ENCODE measurements at places on chromosomes 7 and 10.

DNA sequence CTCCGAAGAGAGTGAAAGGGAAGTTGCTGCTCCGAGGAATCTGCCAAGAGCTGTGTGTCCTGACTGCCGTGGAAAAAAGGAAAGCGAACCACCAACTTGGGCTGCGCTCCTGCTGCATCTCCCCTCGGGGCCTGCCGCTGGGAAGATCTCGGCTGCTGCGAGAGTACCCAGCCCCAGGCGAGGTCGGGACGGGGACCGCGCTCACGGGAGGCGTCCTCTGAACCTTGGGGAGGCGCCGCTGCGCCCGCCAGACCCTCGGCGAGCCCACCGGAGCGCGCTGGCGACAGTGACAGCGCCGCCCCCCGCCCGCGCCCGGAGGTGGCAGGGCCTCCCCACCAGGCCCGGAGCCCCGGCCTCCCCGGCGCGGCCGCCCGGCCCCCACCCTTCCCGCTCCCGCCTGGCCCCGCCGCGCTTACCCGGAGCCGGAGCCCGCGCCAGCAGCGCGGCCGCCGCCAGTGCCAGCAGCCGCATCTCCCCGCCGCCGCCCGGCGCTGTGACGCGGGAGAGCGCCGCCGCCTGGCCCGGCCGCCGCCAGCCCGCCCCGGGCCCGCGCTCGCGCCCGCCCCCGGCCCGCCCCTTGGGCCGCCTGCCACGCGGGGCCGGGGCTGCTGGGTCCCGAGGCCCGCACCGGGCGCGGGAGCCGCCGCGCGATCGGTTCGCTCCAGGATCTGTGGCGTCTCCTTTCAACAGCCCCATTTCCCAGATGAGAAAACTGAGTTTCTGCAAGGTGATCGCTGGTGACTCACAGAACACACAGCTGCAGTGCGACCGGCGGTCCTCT is at the start of gene VSTM4:
TSS of gene VSTM4 (minus strand) at position 508 of the 781 bp plus-strand sequence. CDS start at position 471, 37 bp downstream.
- no peak for DNase-seq

GRCh38 chr10:81594991-81595390 is 280.0 kb upstream of the NRG3 start:
- no peak for DNase-seq

GRCh38 chr7:138848056-138848980 is 50.3 kb upstream of the ATP6V0A4 start:
- DNase-seq = no peak

DNA sequence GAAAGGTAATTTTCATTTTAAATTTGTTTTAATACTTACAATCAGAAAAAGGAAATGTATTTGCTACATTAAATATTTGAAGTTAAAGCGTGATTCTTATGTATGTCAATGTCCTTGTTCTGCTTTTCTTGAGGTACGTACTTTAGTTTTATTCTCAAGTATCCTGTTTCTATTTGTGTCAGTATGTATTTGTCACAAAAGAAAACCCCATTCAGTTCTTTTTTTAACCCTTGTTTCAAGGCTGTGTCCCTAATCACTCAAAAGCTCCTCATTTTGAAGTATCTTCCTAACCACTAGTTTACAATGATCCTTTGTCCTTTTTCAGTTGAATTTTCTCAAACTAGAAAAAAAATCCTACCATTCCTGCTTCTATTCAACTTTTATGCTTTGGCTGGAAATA is 25.2 kb downstream of the NHLRC2 start:
- no peak for DNase-seq

DNA sequence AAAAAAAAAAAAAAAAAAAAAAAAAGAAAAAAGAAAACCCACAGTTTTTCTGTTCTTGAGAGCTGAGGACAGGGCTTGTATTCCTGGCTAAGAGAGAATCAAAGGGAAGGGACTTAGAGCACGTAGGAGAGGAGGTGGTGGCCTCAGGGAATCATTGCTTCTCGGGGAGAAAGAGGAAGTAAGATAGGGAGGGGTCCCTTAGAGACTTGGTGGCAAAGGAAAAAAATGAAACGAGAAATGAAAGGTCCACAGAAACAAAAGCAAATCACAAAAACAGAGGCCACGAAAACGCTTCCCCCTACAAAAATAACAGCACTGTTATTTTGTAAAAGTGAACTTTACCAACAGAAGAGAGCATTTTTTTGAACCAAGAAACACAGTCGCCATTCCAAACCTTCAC is 323.1 kb upstream of the GALNT17 start:
- DNase-seq = no peak

DNA sequence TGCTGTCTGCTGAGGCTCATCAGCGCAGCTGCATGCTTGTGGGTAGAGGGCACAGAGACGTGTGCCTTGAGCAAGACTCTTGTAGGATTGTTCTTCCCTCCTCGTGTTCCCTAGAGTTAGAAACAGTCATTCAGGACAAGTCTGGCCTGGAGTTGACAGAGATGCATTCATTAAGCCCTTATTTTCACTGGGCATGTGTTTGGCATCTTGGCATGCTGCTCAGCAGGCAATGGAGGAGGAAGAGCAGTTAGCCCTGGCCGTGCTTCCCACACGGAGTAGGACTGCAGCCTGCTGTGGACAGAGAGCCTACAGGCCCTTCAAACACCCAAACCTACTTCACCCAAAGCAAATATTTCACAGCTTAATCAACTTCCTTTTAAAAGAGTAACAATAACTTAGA is 73.0 kb upstream of the GJD4 start:
- no peak for DNase-seq

GRCh38 chr7:44971188-44971901 is 7.5 kb downstream of the MYO1G start:
- no peak for DNase-seq

GRCh38 chr10:129029051-129029450 is 438.0 kb upstream of the MGMT start:
- DNase-seq = no peak

- DNase-seq = peak; percentile 65
These were observed 535 bp downstream of the BTRC start for GRCh38 chr10:101354328-101355071.

DNA sequence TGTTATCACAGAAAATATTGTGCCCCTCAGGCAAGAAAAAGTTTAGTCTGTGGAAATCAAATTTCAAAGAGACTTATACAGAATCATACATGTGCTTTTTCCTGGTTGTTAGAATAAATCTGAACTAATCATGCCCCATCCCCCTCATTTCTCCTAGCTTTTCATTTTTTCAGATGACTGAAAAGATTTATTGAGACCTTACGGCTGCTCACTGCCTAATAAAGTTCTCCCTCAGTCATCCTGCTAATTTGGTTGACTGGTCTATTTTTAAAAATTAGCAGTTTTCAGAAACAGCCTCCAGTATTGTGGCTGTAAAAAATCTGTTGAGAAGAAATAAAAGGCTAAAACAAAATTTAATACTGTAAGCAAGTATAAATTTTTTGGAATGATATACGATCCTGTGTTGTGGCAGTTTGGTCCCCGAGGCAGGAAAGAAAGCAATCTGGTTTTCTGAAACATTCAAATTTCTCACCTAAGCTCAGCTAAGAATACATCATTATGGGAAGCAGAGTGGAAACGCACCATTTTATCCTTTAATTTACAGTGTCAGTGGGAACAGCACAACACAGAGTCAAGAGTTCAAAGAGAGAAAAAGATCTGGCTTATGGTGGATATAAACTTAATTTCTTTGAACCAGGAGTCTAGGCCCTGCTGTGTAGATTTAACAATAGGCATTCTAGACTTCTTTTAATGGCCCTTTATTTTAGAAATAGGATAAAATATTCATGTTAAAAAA is 144.4 kb downstream of the KCND2 start:
- no peak for DNase-seq

DNA sequence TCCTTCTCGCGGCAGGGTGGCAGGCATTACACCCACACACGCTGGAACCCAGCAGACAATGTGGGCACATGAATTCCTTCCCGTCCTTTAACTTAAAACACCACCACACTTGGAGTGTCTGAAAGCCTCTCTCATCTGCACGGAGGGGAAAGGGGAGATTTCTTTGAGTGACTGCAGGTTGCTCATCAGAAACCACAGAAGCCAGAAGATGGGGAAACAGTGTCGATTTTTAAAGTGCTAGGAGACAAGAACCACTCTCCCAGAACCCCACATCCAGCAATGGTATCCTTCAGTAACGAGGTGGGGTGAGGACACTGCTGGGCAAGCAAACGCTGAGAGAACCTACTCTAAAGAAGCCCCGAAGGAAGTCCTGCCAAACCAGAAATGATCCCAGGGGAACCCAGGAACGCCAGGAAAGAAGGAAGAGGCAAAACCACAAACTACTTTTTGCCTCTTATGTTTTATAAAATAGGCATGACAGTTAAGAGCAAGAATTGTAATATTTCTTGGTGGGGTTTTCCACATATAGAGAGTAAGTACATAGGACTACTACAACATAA is 254.3 kb downstream of the ELFN1 start:
- DNase-seq = no peak

DNA sequence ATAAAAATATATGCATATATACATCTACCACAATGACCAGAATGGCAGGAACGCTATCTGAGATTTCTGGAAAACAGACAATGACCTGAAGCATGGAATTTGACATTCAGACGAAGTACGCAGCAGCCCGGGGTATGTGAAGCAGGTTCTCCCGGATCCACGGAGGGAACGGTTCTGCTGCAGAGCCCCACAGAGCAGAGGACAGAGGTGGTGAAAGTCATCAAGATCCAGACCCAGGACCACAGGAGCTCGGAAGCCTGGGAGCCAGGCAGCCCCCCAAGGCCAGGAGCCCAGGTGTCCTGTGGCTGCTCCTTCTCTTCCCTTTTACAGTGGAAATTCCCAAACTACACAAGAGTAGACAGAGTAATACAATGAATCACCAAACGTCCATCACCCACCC is 42.1 kb upstream of the DNAAF5 start:
- DNase-seq = no peak

GRCh38 chr7:71543396-71543795 is 411.5 kb downstream of the GALNT17 start:
- DNase-seq = no peak

DNA sequence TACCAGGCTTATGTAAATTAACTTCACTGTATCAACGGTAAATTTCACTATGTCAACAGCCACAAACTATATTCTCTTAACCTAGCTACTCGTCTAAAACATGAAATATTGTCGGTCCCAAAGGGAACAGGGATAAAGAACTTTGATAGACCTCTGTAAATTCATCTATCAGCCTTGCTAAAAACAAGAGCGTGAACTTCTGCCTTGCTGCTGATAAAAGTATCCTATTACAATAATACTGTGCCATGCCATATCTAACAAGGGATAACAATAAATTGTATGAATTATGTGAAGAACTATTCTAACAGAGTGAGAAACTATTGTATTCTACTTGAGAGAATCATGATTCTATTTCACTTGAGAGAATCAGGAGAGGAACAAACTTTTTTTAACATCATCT is 117.2 kb downstream of the CNOT4 start:
- no peak for DNase-seq

DNA sequence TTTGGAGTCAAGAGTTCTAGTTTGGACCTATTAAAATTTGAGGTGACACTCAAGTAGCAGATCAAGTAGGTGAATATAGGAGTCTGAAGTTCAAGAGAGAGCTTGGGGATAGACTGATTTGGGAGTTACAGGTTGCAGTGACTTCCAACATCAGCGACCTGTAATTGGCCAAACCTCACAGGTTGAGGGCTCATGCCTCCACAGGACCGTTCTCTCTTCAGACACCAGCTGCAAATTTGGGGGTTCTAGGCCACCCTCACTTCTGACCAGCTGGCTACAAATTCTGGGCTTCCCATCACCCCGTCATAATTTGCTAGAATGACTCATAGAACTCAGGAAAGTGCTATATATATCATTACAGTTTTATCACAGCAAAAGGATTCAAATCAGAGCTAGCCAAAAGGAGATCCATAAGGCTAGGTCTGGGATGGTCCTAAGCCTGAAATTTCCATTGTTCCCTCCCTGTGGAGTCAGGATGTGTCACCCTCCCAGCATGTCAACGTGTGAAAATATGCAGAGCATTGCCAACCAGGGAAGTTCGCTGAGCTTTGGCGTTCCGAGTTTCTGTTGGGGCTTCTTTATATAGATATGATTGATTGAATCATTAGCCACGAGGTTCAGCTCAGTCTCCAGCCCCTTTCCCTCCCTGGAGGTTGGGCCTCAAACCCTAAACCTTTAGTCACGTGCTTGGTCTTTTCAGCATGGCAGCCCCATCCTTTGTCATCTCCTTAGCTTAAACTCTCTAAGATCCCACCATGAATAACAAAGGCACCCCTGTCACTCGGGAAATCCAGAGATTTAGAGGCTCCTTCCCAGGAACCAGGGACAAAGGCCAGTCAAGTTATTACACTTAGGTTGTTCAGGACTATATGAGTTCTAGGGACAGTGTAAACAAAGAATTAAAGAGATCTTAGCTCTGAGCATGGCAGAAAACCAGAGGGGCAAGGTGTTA is 20.7 kb upstream of the ZNF212 start:
- no peak for DNase-seq

DNA sequence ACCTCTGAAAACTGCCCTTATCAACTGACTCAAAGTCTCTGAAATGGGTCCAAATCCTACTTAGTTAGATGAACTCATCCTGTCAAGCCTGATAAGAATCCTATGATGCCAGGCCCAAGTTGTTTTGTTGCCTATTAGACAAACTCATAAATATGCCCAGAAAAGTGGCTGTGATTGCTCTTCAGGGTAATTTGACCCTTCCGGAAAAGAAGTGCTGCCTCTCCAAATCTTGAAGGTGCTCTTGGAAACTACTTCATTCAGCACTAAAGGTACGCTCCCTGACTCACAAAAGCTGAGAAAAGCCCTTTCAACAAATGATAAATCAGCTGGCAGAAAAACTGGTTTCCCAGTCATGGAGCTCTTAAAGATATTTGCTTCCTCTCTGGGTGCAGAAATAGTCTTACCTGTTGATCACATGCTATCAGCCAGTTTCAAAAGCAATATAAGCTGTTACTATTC is 6.7 kb downstream of the IFIT5 start:
- no peak for DNase-seq

DNA sequence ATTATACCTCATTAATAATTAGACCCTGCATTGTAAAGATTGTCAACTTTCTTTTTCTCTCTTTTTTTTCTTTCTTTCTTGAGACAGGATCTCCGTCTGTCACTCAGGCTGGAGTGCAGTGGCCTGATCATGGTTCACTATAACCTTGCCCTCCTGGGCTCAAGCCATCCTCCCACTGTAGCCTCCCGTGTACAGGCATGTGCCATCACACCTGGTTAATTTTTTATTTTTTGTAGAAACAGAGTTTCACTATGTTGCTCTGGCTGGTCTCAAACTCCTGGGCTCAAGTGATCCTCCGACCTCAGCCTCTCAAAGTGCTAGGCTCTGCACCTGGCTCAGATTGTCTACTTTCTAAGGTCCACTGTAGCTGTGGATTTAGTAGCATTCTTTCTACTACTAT is 50.7 kb downstream of the MDFIC start:
- no peak for DNase-seq

DNA sequence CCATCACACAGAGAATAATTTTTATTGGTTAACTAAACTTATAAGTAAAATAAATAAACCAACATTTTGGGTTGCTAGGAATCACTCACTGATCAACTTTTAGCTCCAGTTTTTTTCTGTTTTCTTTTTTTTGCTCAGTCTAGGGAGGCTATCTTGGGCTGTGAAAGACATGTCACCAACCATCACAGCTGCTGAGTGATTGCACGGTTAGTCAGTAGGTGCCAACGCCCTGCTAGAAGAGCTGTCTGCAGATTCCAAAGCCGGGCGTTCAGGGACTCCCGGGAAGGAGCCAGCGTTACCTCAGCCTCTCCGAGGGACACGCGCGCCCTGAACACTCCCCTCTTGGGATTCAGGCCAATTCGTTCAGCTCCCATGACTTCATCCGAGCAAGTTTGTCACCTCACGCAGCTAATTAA is 604 bp upstream of the STAM start:
- DNase-seq = peak; percentile 80

- DNase-seq = no peak
These were observed 12.3 kb downstream of the SFXN3 start for GRCh38 chr10:101043363-101043707.

Measured in Caco-2 (cell line).